RWPE2 (cell line): ENCODE measurements at places on chromosomes 5 and 9.

GRCh38 chr5:175343308-175343707 is 100.7 kb downstream of the DRD1 start:
- no peak for DNase-seq

- DNase-seq: no peak
Observed at GRCh38 chr5:159171274-159171673, 38.1 kb downstream of the RNF145 start.

GRCh38 chr9:69578026-69578425 is 94.1 kb downstream of the APBA1 start:
- no peak for DNase-seq

GRCh38 chr9:14245901-14246525 is 67.9 kb downstream of the NFIB start:
- DNase-seq: no peak

DNA sequence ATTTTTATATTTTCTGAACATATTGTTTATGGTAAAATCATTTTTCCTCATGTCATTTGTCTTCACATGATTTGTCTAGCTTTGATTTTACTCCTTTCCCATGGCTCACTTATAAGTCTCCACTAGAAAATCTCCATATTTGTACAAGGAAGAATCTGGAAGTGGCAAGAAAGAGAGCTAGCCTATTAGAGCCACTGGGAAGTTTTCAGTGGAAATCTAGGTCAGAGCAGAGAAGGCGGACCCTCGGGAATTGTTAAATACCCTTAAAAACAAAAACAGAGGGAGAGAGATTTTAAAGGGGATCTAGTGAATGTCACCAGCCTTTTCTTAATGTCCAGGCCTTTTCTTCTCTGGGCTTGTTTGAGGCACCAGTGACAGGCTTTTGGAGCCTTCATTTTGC is 56.6 kb downstream of the GRAMD2B start:
- no peak for DNase-seq

- no peak for DNase-seq
Observed at GRCh38 chr5:16410338-16410737, 55.3 kb downstream of the ZNF622 start.

- no peak for DNase-seq
Observed at GRCh38 chr9:95336281-95336680, 18.8 kb upstream of the FANCC start.

GRCh38 chr5:81482595-81482994 is 88.7 kb upstream of the ACOT12 start:
- no peak for DNase-seq

DNA sequence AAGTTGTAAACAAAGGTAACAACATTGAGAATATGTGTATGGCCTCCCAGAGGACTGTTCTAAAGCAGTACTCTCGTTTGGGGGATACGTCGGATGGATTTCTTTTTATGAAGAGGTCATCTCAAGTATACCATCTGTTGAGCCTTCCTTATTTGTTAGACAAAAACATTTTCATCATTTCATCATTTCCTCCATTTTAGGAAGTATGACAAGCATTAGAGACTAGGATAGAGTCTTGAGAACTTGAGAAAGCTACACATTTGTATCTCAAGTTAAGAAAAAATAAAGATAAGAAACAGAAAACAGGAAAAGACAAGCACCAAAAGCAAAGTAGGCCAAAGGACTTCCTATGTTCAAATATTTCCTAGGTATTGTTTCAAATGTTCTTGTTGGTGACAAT is 307.0 kb downstream of the EFNA5 start:
- DNase-seq: no peak
